ENCODE measurements at places on chromosomes 16 and 17.

- no peak for DNase-seq
These were observed 2.8 kb downstream of the MEOX1 start for GRCh38 chr17:43658900-43659299.

DNA sequence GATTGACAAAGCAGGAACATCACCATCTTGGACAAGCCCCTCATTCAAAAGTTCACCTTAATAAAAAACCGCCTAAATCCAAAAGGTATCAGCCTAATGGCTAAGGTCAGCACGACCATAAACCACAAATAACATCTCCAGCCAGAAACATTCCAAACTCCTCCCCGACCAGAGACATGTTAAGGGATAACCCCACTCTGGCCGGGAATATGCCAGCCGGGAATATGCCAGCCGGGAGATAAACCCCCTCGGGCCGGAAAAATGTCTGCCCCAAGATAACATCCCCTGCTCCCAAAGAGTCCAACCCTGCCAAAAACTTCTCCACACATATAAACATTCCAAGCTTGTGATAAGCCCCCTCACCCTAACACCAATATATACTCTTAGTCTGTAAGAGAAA lies 1.4 kb downstream of the DHX33 start:
- no peak for DNase-seq

DNA sequence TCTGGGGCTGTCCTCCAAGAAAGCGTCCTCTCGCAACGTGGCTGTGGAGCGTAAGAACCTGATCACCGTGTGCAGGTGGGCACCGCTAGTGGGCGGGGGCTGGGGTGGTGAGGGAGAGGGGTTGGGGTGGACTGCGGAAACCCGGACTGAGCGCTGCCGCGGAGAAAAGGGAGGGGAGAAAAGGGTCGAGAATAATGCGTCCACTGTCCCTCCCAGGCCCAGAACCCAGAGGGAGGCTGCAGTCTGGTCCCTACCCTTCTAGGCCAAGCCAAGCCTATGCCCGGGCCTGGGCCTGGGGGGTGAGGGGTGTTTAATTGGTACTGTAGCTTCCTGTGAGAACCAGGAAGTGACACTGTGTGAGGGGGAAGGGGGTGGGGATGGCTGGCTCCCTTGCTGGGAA lies 464 bp downstream of the RUNDC3A start:
- no peak for DNase-seq

GRCh38 chr17:8294361-8294760 lies 839 bp downstream of the SLC25A35 start:
- no peak for DNase-seq

DNA sequence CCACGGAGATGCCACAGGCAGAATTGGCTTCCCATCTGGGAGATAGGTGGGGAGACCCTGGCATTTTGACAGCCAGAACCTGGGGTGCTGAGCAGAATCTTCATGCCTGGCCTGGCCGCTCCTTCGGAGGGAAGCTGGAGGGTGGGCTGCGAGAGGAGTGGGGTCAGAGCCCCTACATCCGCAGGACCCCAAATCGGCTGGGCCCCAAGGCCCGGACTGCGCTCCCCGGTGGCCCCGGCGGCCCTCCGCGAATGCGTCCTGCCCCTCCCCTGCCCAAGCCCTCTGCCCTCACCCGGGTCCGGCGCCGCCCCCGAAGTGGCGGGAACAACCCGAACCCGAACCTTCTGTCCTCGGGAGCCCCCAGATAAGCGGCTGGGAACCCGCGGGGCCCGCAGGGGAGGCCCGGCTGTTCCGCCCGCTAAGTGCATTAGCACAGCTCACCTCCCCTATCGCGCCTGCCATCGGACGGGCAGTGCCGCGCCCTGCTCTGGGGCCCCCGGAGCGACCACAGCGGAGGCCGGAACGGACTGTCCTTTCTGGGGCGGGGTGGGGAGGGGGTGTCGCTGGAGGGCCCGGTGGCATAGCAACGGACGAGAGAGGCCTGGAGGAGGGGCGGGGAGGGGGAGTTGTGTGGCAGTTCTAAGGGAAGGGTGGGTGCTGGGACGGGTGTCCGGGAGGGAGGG lies 850 bp upstream of the PNMT start:
- DNase-seq: no peak
